ENCODE measurements at places on chromosomes 1 and 21.

DNA sequence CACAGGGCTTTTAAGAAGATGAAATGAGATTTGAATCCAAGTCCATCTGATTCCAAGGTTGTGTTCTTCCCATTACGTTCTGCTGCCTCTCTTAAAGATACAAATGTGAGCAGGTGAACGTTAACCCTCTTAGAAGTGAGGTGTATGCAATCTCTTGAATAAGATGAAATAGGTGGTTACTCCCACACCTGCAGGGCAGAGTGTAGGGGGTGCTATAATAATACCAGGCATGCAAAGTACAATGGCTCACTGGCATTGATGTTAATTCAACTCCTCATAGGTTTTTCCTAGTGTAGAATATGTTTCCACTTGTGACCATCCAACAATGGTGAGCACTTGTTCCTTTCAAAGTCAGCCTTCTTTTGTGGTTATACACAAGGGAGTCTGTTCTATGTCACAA lies 163.0 kb downstream of the ASTN1 start:
- DNase-seq = no peak

DNA sequence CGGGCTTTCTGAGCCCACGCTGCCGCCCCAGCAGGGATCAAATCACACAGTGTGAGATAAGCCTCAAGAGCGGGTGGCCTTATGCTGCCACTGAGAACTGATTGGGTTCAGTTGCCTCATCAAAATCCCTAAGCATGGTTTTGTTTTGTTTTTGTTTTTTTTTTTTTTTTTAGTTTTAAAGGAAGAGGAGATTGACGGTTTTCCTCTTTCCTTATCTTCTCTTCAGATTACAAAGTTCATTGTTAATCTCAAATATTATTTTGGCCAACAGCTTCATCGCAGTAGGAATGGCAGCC lies 651 bp downstream of the COA6 start:
- DNase-seq = no peak

DNA sequence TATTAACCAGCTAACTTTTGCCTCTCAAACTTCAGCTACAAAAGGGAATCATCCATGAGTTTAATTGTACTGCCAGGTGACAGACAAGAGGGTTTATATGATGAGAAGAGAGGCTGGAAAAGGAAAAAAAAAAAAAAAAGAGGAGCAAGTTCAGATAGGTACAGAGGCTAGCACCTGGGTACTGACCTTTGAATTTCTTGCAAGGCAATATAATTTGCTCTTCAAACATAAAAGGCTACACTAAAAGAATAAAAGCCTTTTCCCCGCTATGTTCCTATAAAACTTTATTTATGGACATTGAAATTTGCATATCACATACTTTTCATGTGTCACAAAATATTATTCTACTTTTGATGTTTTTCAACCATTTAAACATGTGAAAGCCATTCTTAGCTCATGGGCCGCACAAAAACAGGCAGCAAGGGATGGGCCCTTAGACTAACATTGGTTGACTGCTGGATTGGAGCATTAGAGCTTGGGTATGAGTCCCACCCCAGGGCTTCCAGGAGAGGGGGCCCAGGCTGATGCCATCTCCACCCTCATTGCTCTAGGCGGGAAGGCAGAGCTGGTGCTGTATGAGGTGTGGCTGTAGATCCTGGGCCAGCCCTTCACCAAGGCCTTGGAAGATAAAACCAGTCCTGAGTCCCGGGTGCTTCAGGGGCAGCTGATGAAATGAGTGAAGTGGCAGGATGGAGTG lies 44.3 kb downstream of the ATP1B1 start:
- DNase-seq = no peak

GRCh38 chr1:189538271-189538670 lies 939.4 kb downstream of the BRINP3 start:
- no peak for DNase-seq

DNA sequence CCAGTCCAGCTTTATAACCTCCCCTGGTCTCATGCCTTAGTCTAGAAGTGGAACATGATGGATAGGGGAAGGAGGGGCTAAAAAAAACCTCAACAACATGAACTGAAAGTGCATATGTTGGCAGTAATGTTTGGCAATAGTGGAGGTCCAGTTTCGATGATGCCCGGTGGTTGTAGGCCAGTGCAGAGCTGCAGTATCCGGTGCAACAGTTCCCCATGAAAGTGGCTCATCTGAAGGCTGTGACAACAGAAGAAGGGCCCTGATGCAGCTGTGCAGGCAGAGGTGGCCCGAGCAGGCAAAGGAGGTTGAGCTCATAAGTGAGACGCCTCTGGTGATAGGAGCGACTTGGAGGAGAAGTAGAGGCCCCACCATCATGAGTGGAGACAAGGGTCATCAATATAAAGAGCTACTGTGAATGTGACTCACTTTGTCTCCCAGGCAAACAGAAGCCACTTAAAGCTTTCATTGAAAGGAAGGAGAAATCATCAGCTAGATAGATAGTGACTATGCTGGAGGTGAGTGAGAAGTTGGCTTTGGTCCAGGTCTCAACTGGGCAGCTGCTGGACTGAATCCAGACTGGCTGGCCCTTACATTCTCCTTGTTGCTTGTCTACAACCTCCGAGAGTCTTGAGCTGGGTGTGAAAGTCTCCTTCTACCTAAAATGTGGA lies 10.2 kb upstream of the CREG1 start:
- DNase-seq = no peak

GRCh38 chr1:207397525-207397926 lies 56.6 kb upstream of the CR2 start:
- peak; percentile 17 for DNase-seq

DNA sequence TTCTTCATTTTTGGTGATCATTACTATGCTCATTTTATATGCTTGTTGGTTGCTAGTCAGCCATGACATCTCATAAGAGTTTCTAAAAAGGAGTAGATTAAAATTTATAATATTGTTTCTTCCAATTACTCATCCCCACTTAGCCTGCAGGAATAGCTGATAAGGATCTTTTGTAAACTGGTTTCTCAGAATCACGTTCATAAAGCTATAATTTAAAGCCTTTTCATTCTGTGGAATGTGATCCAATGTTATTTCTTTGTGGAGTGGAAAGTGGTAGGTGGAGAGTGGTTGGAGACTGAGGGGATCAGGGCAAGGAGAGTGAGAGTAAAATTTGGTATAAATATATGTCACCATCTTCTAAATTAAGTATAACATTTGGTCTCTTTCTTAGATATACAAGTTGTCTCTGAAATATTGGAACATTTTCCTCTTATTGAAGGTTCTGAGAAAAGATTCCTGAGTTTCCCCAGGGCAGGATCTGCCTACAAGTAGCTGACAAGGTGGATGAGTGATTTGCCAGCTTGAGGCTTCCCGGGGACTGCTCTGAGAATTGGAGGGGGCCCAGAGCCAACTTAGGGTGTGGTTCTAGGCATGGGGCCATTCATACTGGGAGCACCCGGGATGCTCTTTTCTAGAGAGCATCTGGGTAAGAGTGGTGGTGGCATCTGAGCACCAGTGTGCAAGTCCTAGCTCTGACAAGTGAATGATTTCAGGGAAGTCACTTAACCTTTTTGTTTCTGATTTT lies 116.4 kb downstream of the TBX19 start:
- DNase-seq = no peak

- no peak for DNase-seq
Measured at GRCh38 chr1:208637181-208637580, 393.0 kb upstream of the PLXNA2 start.

GRCh38 chr1:73463873-73464272 lies 734.1 kb downstream of the LRRIQ3 start:
- DNase-seq = no peak

- DNase-seq = no peak
Measured at GRCh38 chr1:29126198-29126597, 2.5 kb upstream of the TMEM200B start.

Data from urothelium cell line (cell line).